ENCODE measurements at places on chromosomes 5 and 9.
A peak's percentile ranks its signal among the peaks of the same experiment; 100 is the strongest.

DNA sequence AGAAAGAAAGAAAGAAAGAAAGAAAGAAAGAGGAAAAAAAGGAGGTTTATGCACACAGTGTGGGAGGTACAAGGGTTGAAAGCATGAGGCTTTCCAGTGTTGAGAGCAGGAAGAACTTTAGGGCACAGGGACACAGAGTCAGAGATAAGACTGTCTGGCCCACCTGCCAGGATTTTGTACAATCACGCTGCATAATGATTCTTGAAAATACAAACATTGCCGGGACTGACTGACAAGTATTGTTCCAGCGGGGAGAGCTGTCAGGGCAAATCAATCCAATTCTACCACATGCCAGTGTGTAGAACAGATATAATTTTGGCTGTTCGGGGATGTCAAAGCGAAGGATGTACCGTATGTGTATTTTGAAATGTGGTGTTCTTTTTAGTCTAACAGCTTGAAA is 254.7 kb downstream of the NTRK2 start:
- no peak for DNase-seq

DNA sequence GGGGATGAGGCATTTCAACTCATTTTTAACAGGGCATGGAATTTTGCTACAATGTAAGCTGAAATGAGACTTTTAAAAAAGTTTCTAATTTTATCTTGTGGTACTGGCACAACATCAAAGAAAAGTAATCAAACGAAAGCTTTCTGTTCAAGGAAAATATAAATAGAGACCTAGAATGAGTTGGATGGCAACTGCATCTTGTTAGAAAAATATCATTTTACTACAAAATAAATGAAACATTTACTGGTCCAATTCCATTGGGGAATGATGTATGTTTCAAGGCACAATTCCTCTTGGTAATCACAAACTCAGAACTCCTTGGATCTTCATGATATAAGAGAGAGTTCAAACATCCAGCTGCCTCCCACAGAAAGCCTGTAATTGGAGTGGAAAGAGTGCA is 102.8 kb downstream of the HMHB1 start:
- peak; percentile 16 for DNase-seq

- DNase-seq = no peak
These were observed 44.8 kb upstream of the TRIM36 start for GRCh38 chr5:115214541-115214940.

- DNase-seq = peak; percentile 48
These were observed 46.7 kb downstream of the PRRC1 start for GRCh38 chr5:127564002-127564769.

DNA sequence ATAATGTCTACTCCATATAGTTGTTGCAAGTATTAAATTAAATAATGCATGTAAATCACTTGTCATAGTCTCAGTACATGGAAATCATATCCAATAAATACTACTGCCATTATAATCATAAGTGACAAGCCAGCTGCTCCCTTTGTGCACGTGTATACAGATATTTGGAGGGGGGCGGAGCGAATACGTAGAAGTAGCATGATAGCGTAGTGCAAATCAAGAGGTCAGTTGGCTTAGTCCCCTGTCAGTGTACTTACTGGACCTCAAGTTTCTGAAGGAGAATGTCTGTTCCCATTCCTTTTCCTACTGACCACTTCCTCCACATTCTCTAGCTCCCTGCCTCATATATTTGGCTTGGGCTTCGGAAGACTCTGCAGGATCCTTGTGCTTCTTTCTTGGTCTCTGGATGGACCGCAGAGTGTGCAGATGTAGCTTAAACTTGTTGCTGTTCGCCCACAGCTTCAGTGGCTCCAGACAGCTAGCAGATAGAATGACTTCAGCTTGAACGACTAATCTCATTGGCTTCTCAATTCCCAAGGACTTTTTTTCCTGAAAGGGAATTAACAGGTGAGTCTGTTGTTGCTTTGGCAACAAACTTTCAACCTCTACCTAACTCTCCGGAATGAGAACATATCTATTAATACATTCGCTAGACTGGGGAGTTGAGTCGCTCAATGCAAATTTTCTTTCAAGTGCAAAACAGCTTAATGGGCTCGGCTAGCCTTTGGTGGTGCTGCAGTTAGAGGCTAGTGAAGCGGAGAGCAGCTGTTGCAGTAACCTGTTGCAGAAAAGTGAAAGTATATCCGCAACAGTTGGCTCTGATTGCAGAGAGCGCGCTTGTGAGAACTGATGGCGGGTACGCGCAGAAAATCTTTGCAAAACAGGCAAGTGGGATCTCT is at the start of gene PCDHB1:
PCDHB1 (plus strand) TSS at position 753 of the 899 bp plus-strand sequence; CDS start at position 850, 97 bp downstream.
- peak; percentile 2 for DNase-seq

- peak; percentile 40 for DNase-seq
These were observed 87.6 kb downstream of the S1PR3 start for GRCh38 chr9:89078860-89079259.

GRCh38 chr9:134759913-134760312 is 118.3 kb downstream of the COL5A1 start:
- DNase-seq = no peak

GRCh38 chr5:33563983-33564908 is 123.5 kb downstream of the TARS1 start:
- DNase-seq = no peak

DNA sequence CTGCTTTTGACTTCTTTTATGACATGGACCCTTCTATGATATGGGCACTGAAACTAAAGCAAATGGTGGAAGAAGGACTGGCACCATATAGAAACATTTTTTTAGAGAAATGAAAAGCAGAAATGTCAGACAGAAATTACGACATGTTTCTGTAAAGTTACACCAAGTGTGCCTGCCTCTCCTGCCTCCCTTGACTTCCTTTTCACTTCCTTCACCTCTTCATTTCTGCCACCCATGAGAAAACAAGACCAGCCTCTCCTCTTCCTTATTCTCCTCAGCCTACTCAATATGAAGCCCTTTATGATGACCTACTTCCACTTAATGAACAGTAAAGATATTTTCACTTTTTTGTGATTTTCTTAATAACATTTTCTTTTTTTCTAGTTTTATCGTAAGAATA is 44.5 kb downstream of the ERCC6L2 start:
- no peak for DNase-seq

DNA sequence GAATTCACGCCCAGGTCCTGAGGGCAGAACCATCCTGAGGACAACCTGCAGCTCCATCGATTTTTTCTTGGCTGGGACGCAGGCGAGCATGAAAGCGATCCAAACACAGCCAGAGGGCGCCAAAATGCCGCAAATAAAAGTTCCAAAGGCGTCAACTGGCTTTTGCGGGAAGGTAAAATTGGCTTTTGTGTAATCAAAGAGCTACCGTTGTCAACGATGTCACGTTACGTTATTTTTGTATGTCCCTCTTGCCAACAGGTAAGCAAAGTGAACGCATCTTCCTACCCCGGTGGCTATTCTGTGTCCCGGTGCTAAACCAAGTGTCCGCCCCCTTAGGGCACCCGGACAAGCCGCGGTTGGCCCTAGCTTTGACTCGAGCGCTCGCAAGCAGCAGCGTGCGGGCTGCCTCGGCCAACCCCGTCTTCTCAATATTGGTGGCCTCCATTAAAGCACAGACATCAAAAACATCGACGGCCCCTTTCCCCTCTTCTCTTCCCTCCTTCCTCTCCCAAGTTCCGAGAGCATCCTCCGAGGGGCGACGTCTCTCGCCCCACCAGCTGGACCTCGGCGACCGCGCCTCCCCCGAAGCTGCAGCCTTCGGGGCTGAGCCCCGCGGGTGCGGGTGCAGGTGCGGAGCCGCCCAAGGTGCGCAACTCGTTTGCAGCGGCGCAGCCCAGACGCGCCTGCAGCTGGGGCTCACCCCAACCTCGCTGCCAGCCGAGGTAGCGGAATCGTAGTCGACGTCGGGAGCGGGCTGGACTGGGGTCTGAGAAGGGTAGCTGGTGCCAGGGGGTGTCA is 1.1 kb upstream of the BASP1 start:
- peak; percentile 69 for DNase-seq

DNA sequence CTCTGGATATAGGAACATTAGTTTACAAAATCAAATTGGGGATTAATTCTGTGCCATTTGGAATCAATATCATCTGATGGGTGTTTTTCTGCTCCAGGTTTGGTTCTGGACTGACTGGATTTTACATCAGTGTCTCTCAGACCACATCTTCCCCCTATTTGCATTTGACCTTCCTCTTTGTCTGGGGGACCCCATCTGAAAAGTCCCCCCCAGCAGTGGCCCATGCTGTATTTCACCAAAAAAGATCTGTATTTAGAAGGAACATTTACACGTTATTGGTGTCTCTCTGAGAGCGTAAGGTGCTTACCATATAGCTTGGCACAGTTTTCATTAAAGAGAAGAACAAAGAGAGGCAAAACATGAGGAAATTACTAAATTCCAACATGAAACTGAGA is 215.6 kb upstream of the CLINT1 start:
- DNase-seq = no peak

GRCh38 chr9:124098141-124098905 is 86.8 kb downstream of the LHX2 start:
- DNase-seq = peak; percentile 15

DNA sequence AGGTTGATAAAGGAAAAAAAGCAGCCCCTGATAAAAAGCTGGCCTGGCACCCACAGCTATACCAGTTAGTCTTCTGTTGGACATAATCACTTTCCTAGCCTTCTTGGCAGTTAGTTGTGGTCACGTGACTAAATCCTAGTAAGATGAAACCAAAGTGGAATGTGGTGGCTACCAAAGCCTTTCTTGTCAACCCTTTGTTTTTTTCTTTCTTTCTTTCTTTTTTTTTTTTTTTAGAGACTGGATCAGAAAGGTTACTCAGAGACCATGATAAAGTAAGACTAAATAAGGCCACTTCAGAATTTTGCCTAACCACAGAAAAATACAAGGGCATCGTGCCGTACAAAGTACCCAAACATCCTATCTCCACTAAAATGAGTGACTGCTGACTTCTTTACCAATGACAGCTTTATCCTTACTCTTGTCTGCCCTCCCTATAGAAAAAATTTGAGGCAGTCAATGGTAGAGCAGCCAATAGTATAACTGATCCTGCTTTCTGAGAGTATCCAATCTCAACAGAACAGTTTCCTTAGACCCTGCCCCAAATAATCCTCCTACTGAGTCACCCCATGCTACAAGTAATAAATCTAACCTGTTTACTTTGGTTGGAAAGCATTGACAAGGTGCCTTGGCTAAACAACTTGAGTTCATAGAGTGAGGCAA is 14.2 kb upstream of the KIF27 start:
- DNase-seq = peak; percentile 80

DNA sequence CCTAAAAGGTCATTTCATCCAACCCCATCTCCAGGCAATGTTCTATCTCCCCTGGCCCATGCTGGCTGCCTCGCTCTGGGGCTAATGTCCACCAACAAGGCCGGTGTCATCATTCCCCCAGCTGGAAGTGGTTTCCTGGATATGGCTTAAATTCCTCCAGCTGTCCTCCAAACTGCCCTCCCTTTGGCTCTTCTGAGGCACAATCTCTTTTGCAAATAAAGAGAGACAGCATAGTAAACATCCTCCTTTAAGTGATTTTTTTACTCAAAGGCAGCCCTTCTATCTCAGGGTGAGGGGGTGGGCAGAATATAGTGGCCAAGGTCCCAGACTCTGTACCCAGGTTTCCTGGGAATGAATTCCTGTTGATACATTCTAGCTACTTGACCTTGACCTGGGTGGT is 117.4 kb upstream of the PANK3 start:
- DNase-seq = no peak

DNA sequence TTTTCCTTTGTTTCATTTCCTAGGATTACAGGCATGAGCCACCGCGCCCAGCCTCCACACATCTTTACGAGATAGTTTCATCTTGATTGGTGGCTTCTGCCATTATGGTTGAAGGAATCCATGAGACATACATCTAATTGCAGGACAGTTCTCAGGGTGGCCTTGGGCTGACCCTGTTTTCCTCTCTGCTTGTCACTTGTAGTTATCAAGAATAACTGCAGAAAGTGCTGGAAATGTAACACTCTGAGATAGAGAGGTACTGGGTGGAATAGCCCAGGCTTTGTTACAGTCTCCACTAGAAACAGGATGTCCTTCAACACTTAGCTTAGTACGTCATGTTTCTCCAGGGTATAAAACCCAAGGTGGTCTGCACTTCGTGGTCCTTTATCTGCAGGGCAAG is 10.7 kb downstream of the UGT3A2 start:
- no peak for DNase-seq

DNA sequence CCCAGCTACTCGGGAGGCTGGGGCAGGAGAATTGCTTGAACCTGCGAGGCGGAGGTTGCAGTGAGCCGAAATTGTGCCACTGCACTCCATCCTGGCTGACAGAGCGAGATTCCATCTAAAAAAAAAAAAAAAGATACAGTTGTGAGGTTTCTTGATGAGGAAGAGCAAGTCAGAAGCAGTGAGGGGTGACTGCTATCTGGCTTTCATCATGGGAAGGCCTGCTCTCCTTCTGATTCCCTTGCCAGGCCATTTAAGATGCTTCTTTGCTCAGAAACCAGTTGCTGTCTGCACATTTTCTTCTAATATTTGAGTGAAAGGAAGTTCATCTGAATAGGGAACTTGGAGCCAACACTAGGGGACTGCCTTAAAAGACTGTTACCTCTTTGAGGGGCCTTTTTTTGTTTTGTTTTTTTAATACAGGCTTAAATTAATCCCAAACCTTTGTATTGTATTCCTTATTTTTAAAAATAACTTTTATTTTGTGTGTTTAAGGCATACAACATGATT is 201.9 kb downstream of the ARHGAP26 start:
- DNase-seq = no peak

- DNase-seq = no peak
These were observed 122.0 kb downstream of the COL23A1 start for GRCh38 chr5:178468196-178468685.

DNA sequence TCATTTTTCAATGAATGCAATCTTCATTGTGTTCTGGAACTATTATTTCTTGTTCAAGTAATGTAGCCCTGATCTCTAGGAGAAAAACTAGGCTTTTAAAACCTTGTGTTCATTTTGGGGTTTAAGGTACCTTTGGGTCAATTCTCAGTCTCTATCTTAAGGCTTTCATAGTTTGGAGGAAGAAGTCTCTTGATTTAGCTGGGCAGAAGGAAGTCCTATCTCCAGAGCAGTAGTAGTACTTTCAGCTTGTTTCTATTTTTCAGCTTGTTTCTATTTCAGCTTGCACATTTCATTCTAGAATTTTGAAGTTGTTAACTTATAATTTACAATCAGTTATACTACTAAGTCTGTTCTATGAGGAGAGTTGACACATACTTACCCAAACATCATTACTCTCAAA is 15.2 kb downstream of the CSNK1G3 start:
- DNase-seq = no peak

DNA sequence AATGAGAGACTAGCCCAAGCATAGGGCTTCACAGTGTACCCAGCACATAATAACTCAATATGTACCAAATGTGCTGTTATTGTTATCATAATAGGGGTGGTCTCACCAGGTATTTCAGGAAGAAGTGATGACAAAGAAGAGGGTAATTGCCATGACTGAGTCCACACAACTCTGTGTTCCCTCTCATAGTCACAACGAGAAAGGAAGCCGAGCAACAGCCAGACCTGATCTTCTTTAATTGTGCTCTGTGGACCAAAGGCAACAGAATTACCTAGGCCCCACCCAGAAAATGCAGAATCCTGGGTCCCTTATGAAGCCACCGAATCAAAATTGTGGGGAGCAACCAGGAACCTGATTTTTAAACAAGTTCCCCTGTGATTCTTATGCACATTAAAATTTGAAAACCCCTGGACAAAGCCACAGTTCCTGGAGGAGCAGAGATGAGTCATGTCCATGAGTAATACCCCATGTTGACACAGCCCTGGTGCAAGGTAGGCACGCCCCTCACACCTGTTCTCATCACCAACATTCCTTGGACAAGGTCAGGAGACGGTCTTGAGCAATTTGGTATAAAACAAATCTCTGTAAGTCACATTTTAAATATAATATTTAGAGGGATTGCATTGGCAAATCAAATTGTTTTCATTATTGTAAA is 5.2 kb downstream of the FGF1 start:
- peak; percentile 68 for DNase-seq
